NCI-H2081 (cell line): ENCODE measurements at places on chromosomes 11 and 22.

DNA sequence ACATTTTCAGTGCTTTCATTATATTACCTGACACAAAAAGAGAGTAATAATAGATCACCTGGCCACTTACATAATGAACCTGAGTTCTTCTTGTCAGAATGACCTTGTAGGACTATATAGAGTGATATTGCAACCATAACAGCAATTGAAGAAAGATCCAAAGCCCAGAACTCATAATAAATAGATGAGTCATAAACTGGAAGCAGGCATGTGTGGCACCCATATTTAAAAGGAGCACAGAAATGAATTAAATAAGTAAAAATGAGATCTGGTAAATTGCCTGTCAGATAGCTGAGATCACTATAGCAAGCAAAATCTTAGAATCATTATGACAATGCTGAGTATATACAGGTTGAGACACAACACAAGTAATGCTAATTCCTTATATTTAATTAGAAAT is 331.8 kb downstream of the AASDHPPT start:
- no peak for DNase-seq

GRCh38 chr11:10592331-10592730 is 23.9 kb upstream of the LYVE1 start:
- DNase-seq: no peak

- no peak for DNase-seq
These were observed 10.0 kb upstream of the OR5M1 start for GRCh38 chr11:56624661-56625110.

- no peak for DNase-seq
These were observed 17.0 kb upstream of the KCNJ11 start for GRCh38 chr11:17405232-17406005.

DNA sequence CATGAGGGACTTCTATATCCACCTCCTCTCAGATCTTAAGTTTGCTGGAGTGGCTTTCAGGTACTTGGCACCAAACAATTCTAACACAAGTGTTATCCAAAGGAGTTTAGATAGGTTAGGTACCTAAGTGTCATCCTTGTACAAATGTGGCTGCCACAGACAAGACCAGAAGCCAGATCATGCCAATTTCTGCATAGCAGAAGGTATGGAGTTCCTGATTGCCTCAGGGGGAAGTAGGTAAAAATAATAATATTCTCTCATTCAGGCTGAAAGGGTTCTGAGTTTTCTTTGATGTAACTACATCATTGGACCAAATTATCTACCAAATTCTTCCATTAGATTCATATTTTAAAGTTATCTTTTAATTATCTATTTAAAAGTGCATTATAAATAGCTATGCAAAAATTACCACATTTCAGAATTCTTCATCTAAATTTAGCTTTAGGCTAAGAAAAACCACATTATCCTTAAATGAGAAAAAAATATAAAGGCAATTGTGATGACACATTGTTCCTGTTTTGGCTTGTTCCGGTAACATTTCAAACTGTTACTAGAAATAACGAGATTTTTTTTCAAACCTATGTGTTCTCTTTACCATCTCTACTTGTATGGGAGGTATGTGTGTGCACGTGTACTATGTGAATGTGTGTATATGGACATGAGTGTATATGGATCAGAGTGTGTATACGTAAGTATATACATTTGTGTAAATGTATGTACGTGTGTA is 66.2 kb upstream of the POU2AF2 start:
- no peak for DNase-seq

GRCh38 chr11:94089341-94089740 is 39.3 kb upstream of the PANX1 start:
- DNase-seq: no peak

DNA sequence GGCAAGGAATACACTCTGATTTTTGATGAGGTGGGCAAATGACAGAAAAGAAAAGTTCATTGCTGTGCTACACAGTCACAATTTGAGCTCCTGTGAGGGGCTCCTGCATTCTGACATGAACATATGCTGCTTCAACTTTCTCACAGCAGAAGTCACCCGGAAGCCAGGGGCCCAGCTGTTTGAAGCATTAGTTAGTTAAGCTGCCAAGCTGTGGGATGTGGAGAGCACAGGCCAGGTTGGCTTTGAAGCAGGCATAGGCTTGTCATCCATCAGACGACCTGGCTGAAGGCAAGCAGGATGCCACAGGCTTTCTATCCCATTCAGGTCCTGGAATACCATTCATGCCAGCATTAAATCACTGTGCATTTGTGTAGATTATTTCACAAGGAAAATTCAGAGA is 63.1 kb downstream of the MTNR1B start:
- no peak for DNase-seq

DNA sequence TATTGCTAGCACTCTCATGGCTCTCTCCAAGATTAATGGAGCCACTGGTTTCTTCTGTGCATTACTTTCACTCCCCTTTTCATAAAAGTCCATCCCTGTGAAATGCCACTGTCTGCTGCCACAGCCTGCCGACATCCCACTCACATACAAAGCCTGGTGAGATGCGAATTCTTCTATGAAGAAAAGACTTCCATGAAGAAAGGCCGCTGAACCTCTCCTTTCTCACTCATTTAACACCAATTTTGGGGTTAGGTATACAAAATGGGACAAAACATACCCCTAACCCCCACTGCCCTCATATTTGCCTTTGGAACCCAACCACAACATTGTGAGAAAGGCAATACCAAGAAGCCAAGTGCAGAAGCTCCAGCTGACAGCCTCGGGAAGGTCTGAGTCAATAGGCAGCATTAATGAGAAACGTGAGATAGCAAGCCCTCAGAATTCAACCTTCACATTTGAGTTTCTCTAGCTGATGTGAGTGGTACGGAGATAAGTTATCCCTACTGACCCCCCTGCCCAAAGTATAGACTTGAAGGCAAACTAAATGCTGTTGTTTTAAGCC is 156.4 kb downstream of the ATG16L2 start:
- DNase-seq: no peak

DNA sequence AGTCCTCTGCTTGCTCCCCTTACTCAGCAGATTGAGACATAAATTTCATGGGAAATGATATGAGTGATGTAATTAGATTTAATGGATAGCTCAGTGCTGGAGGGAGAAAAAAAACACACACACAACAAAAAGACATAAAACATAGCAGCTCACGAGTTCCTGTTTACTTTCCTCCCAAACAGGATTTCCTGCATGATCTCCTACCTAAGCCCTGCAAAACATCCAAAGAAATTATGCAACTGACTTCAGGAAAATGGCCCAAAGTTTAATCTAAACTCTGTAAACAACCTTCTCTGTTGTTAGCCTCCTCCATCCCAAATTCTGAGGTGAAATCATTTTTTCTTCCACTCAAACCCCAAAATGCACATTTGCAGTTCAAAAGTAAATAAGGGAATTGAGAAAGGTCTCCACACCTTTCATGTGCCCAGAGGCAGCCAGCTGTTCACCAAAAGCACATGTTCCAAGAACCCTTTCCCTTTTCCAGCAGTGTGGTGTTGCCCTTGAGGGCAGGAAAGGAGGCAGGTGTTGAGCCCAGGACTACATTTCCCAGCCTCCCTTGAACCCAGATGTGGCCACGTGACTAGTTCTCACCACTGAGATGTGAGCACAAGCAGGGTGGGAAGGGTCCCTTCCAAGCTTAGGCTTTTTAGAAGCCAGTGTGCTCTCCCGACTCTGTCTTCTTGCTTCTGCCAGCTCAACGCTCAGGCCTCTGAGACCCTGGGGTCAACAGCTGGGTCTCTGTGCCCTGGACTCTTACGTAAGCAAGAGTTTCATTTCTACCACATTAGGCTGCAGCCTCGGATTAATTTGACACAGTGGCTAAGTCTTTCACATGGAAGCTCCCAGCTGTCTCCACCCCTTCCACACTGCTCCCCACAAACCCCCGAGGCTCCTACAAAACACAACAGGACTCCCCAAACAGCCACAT is 301.2 kb downstream of the CTTN start:
- peak; percentile 18 for DNase-seq

GRCh38 chr22:49102367-49102766 is 725.3 kb downstream of the BRD1 start:
- no peak for DNase-seq

DNA sequence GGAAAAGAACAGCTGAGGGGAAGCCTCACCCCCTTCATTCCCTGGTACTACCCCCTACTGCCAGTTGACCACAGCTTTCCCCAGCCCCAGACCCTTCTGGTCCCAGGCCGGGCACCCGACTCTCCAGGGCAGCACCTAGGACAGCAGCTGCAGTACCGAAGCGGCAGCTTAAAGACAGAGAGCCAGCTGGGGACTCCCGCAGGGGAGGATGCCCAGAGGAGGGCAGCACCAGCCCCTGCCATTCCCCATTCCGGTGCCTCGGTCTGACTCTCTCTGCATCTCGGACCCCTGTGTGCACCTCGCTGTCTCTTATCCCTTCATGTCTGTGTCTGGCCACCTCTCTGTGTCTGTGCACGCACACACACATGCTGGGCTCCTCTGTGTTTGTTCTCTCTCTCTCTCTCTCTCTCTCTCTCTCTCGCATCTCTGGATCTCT is 9.4 kb downstream of the IGSF9B start:
- peak; percentile 73 for DNase-seq

- DNase-seq: no peak
These were observed 63.4 kb downstream of the GRAMD1B start for GRCh38 chr11:123493349-123494063.

DNA sequence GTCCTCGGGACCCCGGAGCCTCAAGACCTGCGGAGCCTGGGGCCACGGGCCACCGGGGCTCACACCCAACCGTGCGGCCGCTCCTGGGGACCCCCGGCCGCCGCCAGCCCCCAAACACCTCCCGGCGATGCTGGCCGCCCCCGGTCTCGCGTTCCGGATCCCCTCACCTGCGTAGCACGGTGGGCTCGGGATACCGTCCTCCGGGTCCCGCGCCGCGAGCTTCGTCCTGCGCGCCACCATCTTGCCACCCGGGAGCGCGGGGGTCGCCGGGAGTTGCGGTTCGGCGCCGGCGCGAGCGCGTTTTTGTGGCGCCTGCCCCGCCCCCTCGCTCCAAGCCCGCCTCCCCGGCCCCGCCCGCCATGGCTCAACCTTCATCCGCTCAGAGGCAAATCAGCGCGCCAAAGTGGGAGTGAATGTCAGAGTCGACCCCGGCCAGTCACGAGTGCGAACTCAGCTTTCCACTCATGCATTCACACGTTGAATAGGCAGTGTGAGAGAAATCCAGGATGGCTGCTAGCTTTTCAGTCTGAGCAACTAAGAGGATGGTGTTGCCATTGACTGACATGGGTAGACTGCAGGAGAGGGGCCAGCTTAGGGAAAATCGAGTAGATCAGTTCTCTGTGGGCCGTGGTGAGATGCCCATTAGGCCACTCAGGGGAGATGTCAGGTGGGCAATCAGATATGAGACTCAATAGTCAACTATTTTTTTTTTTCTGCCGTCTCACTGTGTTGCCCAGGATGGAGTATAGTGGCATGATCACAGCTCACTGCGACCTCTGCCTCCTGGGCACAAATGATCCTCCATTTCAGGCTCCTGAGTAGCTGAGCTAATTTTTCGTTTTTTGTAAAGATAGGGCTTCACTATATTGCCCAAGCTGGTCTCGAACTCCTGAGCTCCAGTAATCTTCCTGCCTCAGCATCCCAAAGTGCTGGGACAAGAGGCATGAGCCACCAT is 28.3 kb downstream of the SERHL2 start:
- peak; percentile 54 for DNase-seq

DNA sequence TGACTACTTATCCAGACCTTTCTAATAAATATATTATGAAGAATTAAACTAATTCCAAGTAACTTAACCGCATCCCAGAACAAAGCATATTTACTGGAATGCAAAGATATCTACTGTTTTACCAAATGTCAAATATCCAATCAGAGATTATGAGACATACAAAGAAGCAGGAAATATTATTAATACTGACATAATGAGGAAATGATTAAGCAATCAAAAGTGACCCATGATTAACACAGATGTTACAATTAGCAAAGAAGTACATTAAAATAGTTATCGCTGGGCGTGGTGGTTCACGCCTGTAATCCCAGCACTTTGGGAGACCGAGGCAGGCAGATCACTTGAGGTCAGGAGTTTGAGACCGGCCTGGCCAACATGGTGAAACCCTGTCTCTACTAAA is 105.2 kb downstream of the WNT7B start:
- DNase-seq: no peak

- no peak for DNase-seq
These were observed 185.9 kb downstream of the FAT3 start for GRCh38 chr11:92410526-92410925.

GRCh38 chr11:2534134-2534956 is 89.5 kb downstream of the KCNQ1 start:
- no peak for DNase-seq

DNA sequence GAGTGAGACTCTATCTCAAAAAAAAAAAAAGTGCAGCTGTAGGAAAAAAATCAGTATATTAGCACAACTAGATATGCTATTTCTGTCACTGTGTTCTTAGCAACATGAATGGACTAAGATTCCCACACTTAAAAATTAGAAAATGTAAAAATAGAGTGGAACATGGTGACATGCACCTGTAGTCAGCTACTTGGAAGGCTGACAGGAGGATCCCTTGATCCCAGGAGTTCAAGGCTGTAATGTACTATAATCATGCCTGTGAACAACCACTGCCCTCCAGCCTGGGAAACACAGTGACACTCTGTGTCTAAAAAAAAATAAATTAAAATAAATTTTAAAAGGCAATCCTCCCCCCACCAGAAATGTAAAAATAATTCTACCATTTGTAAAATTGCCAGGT is 29.8 kb downstream of the PICALM start:
- no peak for DNase-seq

GRCh38 chr22:28750471-28750881 is 8.6 kb downstream of the HSCB start:
- DNase-seq: no peak

DNA sequence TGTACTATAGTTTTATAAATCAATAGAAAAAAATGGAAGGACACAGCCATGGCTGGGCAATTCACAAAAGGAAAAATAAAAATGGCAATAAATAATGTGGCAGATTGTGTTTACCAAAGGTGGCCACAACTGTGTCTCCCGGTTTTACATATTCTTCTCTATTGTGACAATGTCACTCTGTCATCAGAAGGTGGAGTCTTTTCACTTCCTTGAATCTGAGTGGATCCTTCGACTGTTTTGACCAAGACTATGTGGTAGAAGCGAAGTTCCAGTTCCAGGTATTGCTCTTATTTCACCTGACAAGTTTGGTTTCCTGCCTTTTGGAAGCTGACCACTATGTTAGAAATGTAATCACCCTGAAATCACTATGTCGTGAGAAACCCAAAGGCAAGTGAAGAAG is 31.0 kb upstream of the HSD17B12 start:
- no peak for DNase-seq

DNA sequence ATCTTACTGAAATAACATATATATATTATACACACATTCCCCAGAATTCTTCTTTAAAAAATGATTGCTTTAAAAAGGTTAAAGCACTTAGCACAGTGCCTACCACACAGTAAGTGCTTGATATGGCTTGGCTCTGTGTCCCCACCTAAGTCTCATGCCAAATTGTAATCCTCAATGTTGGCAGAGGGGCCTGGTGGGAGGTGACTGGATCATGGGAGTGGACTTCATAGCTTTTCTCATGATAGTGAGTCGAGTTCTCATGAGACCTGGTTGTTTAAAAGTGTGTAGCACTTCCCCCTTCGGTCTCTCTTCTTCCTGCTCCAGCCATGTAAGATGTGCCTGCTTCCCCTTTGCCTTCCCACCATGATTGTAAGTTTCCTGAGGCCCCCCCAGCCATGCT is 6.2 kb downstream of the CRYAB start:
- no peak for DNase-seq
